Tibial nerve (tissue), 4 donors: ENCODE measurements at places on chromosomes 16 and 17. TPM values are rescaled to one million over a fixed set of nuclear protein-coding genes. Genes with fewer than 3 reads are reported as not detected.

Gene PRSS36
- 6.5 TPM for total RNA-seq

Gene RND2
- total RNA-seq, result 0.59 TPM

DNA sequence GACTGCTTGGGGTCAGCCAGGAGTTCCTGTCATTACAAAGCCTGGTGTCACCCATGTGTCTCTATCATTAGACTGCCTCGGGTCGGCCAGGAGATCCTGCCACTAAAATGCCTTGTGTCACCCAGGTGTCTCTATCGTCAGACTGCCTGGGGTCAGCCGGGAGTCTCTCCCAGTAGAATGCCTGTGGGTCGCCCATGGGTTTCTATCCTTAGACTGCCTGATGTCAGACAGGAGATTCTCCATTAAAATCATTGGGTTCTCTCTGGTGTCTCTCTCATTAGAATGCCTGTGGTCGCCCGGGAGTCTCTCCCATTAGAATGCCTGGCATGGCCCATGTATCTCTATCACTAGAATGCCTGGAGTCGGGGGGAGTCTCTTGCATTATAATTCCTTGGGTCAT lies 2231.0 kb downstream of the TP53TG3F start:
- no peak for DNase-seq

GRCh38 chr16:1610071-1610898 lies 1.6 kb downstream of the IFT140 start:
- peak; percentile 76 for DNase-seq

- DNase-seq, result no peak
These were observed 20.0 kb upstream of the HERPUD1 start for GRCh38 chr16:56911771-56912571.

DNA sequence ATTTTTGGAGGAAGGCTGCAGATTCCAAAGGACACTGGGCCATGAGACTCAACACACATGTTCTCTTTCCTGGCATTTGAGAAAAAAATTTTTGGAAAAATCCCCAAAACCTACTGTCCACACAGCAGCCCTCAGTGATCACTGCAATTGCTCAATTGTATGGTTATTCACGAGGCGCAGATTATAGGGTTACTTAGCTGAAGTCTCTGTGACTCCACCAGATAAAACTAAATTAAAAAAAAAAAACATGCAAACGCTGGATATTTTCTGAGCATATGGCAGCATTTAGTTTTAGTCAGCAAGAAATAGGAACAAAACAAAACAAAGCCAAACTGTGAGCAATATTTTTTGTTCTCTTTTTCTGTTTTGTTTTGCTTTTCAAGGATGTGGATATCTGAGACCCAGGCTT lies 83.8 kb upstream of the FAM20A start:
- no peak for DNase-seq

- DNase-seq, result no peak
These were observed 10.5 kb downstream of the POLDIP2 start for GRCh38 chr17:28346746-28347246.

- DNase-seq, result no peak
These were observed 9.1 kb downstream of the UNC13D start for GRCh38 chr17:75834928-75835653.

GRCh38 chr16:88293097-88293496 lies 89.7 kb upstream of the ZNF469 start:
- no peak for DNase-seq

DNA sequence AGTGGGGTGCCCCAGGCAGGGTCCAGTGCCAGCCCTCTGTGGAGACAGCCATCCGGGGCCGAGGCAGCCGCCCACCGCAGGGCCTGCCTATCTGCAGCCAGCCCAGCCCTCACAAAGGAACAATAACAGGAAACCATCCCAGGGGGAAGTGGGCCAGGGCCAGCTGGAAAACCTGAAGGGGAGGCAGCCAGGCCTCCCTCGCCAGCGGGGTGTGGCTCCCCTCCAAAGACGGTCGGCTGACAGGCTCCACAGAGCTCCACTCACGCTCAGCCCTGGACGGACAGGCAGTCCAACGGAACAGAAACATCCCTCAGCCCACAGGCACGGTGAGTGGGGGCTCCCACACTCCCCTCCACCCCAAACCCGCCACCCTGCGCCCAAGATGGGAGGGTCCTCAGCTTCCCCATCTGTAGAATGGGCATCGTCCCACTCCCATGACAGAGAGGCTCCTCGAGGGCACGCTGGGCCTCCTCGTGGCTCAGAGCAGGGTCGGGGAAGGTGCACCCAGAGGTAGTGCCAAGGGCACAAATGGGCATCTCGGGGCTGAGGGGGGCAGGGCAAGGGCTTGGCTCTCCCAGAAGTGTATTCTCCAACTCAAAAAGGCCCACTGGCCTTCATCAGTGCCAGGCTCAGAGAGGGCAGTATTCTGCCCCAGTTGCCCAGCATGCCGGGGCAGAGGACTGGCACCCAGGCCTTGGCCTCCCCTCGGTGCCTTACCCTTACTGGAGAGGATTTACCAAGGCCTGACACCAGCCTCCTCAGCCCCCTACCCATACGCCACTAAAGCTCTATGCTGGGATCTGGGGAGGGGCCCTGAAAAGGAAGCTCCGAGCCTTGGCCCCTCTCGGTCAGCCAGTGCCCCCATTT lies at the start of gene CDH5:
CDH5 (plus strand) TSS at position 259 of the 867 bp plus-strand sequence. CDS start 12,647 bp downstream, outside the sequence.
- DNase-seq, result peak; percentile 65

DNA sequence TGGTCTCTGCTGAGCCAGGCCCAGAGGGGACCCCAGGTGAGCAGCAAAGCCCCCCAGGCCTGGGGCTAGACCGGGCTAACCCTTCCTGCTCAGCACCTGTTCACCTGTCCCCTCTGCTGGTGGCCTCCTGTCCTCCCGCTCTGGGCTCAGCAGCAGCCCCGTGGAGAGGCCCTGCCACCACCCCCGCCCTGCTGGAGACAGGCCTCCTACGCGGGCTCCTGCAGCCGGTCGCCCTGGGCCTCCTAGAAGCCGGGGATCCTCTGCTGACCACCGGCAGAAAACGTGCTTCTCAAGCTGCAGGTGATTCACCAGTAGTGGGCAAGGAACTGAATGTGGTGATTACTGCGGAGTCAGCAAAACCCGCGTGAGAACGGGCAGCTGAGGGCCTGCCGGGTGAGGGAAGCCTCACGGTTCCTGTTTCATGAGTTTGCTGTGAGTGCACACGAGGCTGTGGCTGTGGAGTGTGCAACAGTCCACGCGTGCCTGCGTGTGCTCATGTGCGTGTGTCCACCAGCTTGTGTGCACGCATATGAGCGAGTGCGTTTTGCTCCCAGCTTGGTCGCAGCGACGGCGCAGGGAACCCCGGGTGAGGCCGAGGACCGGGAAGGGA lies 792 bp downstream of the SECTM1 start:
- no peak for DNase-seq

DNA sequence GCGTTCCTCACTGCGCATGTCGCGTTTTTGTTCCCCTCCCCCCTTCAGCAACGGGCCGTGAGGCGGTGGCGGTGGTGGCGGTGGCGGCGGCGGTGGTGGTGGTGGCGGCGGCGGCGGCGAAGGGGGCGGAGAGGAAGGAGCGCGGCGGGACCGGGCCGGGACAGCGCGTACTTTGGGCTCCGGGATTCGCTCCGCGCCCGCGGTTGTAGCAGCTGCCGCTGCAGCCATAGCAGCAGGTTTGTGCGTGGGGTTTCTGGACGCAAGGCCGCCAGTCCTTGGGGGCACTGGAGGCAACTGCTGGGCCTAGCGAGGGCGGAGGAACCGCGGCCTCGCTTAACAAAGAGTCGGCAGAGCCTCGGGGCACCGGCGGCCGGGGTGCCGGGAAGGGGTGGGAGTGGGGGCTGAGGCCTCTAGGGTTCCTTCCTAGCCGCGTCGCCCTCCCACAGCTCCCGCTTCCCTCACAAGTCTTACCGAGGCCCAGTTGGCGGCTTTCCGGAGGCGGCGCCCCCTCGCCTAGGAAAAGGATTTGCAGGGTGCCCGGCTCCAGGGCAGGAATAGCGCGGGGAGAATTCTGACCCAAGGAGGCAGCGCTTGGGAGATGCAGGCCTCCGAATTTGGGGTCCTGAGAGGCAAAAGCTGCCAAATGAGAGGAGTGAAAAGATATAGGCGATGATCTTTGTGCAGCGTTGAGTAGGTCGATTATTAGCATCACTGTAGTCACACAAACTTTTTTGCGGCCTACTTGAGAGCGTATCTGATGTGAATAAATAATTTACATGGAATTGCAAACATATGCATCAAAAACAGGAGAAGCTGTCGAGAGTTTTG lies at the start of gene DDX42:
DDX42 (plus strand) TSS at position 30 of the 828 bp plus-strand sequence. CDS start 12,880 bp downstream, outside the sequence.
- DNase-seq, result peak; percentile 76
